ENCODE measurements at places on chromosomes 12 and 14.

DNA sequence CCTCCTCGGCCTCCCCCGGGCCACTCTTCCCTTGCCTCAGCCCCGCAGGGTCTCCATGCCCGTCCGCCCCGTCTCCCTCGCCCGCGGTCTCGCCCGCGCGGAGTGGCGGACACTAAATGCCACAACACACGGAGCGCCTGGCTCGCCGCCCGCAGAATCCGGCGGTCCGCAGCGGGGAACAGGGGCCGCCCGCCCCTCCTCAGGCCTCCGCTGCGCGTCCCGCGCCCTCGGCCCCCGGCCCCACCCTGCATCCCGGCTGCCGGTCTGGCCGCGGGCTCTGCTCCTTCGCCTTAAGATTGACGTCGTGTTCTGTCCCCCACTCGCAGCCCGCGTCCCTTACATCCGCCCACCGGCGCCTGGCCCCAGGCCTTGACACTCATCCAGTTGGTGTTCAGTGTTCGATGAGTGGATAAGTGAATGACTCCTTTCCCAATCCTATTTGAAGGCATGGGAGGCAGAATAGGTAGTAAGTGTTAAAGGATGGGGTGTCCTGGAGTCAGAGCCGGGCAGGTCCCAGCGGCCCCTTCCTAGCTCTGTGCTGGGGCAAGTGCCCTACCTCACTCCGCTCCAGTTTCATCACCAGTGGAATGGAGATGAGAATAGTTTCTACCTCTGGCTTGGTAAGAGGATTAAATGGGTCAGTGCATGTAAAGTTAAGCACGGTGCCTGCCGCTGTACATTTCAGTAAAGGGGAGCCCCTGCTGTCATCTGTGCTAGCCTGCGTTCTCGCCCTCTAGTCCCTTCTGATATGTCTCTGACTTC is 622 bp downstream of the TECPR2 start:
- no peak for DNase-seq

DNA sequence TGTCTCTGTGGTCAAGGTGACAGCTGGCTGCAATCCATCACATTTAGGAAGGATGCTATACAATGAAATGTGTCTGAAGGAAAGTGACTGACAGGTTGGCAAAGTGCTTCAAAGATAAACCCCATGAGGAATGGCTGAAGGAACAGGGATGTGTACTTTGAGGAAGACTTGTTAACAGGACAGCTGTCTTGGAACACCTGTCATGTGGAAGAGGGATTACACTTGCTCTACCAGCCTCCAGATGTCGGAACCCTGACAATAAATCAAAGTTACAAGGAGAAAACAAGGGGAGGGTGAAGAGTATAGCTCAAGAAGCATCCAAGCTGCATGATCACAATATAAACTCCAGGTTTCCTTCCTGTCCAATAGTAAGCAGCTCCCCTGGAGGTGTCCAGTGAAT is 147.8 kb upstream of the TMCC3 start:
- DNase-seq: no peak

- DNase-seq: no peak
Observed at GRCh38 chr12:108424026-108424425, 84.9 kb upstream of the CMKLR1 start.

GRCh38 chr12:75888874-75889613 is 142.5 kb downstream of the PHLDA1 start:
- DNase-seq: no peak

- DNase-seq: no peak
Observed at GRCh38 chr12:51171884-51172514, 936 bp downstream of the TFCP2 start.

GRCh38 chr14:31543969-31544799 is 17.0 kb upstream of the NUBPL start:
- DNase-seq: no peak

DNA sequence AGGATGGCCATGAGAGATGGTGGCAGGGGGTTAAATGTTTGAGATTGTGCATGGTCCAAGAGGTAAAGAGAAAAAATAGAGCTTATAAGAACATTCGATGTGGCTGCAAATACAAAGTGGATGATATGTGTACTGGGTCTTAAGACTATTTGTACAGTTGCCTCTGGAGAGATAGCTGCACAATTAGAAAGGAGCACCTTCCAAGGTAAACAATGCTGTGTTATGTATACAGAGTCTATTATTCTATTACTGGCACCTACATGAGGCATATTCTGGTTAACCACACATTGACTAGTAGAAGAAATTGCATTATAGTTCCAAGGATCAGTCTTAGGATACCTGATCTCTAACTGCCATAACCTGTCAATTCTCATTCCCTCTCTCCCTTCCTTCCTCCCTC is 238.0 kb upstream of the FOXN3 start:
- no peak for DNase-seq

DNA sequence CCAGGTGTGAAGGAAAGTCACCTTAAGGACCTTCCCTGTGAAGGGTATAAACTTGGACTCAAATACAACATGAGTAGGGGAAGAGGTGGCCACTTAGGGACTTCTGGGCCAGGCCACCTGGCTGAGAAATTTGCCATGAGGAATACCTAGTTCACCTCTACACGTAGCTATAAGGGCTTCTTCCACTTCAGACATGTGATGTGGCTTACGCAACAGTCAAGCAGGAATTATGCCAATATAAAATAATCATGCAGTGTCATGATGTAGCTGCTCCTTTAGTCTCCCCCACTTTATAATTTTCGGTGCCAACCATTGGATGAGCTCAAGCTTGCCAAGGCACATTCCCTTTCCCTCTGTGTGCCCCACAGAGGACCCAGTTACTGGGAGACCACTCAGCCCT is 166.6 kb upstream of the BCL2L14 start:
- no peak for DNase-seq

DNA sequence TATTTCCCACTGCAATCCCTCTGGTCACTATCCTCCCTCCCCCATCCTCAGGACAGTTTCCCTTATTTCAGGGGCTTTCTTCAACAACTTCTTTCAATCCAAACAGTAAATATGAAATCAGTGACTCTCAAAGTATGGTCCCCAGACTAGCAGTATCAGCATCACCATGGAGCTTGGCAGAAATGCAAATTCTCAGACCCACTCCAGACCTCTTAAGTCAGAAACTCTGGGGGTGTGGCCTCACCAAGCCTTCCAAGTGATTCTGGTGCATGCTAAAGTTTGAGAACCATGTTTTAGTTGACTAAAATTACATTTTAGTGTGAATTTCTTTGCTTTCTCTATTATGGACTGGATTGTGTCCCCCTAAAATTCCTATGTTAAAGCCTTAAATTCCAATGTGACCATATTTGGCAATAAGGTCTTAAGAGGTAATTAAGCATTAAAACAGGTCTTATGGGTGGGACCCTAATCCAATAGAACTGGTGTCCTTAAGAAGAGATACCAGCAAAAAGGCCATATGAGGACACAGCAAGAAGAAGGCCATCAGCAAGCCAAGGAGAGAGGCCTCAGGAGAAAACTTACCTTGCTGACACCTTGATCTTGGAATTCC is 23.2 kb downstream of the ATP2B1 start:
- DNase-seq: no peak

- DNase-seq: no peak
Observed at GRCh38 chr14:104739026-104739425, 13.9 kb upstream of the SIVA1 start.

DNA sequence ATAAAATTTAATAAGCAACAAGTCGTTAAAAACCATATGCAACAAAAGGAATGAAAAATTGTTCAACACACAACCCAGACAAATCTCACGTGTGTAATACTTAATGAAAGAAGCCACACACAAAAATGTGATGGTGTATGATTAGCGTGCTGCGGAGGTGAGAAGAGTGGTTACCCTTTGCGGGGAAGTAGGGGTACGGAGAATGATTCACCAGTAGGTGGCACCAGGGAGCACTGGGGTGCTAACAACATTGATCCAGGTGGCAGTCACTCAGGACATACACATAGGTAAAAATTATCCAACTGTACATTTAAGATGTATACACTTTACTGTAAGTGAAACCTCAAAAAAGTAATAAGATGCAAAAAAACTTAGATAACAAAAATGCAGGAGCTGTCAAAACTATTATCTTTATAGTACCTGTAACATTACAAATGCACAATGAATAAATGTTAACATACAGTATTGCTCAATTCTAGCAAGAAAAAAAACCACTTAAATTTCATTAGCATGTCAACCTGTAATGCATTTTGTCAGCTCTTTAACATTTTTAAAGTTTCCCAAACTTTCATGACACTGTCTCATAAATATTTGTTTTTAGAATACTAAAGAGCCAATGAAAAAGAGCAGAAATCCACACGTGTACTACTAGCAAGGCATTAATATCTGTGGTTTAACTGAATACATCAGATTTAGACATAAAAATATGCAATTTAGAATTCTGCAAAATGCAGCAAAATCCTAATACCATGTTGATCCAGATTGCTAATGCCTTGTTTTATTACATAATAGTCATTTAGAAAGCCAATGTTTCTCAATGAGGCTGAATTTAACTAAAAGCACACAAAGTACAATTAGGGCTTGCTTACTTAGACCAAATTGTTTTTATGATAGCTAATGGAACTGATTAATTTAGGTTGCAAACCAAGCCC is 46.7 kb downstream of the TMCC3 start:
- DNase-seq: no peak

DNA sequence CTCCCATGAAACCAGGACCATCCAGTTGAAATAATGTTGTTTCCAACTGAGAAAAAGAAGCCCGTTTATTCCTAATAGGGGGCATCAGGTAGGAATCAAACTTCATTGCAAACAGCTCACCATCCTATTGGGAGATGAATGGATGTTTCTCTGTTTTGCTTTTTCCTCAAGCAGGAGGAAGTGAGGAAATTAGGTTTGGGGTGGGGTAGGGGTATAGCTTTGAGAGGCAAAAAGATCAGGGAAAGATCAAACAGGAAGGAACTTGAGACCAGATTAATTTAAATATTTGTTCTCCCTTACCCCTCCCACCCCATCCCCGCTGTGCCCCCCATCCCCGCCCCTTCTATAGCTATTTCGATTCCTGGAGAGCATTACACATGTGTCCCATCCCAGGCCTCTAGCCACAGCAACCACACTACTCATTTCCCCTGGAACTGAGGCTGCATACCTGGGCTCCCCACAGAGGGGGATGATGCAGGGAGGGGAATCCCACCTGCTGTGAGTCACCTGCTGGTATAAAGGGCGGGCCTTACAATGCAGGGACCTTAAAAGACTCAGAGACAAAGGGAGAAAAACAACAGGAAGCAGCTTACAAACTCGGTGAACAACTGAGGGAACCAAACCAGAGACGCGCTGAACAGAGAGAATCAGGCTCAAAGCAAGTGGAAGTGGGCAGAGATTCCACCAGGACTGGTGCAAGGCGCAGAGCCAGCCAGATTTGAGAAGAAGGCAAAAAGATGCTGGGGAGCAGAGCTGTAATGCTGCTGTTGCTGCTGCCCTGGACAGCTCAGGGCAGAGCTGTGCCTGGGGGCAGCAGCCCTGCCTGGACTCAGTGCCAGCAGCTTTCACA is at the start of gene IL23A:
Gene IL23A (plus strand): TSS at position 577 of the 850 bp plus-strand sequence. CDS start 161 bp downstream, at position 738.
- DNase-seq: no peak

DNA sequence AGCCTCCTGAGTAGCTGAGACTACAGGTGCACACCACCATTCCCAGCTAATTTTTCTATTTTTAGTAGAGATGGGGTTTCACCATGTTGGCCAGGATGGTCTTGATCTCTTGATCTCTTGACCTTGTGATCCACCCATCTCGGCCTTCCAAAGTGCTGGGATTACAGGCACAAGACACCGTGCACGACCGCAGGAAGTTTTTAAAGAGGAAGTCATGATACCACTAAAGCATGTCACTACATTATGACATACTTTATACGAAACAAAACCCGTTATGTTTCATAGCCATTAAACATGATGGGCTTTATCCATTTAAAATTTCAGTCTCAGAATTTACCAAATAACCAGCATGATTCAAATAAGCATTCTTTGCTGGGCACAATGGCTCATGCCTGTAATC is 83.8 kb upstream of the DUSP6 start:
- no peak for DNase-seq

DNA sequence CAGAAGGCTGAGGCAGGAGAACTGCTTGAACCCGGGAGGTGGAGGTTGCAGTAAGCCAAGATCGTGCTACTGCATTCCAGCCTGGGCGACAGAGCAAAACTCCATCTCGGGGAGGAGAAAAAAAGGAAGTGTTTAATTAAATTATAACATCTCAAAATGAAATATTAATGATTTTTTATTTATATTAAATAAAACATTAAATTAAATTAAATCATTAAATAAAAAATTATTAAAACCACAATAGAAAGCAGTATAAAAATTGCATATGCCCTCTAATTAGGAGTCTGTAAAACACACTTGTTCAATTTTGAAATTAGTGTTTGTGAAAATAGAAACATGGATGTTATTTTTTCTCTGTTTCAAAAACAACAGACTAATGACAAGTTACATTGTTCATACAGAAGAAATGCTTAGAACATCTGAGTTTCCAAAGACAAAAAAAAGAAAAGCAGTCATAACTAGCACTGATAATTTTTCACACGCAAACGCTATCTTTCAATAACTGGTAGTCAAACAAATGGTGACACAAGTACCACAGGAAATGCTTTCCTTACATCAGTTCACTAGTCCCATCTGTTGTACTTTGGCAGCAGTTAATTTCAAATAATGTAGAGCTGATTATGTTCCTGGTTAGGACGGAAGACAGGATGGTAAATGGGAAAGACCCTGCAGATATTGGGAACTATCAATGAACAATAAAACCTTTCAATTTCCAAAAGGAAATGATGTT is 54.9 kb downstream of the HECTD4 start:
- no peak for DNase-seq

DNA sequence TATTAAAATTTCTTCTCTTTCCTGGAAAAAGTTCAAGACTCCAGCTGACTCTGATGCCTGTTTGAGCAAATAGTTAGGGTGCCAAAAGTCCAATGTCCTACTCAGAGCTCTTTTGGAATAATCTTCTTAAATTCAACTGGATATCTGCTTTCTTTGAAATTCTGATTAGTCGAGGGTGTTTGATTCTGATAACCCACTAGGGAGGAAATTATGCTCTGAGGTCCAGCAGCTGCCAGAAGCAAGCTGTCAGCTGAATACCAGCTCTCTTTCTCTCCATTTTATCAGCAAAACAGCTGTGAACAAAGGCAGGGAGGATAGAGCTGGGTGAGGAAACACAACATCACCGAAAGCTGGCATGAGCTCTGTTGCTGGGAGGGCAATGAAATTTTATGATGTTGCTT is 141.5 kb downstream of the CAND1 start:
- DNase-seq: no peak

- DNase-seq: no peak
Observed at GRCh38 chr12:95608252-95609033, 57.2 kb upstream of the USP44 start.

- no peak for DNase-seq
Observed at GRCh38 chr14:60512973-60513571, 4.1 kb downstream of the SIX6 start.

GRCh38 chr12:48717252-48717695 is 767 bp upstream of the CCNT1 start:
- no peak for DNase-seq

- no peak for DNase-seq
Observed at GRCh38 chr12:68131867-68132414, 27.6 kb downstream of the IFNG start.

- DNase-seq: no peak
Observed at GRCh38 chr12:32644431-32644830, 34.7 kb upstream of the DNM1L start.

GRCh38 chr12:102342281-102343006 is 137.9 kb downstream of the IGF1 start:
- DNase-seq: no peak

GRCh38 chr12:85872497-85873091 is 1.5 kb upstream of the NTS start:
- DNase-seq: no peak
